ENCODE measurements at places on chromosomes 5 and 9. TPM values are rescaled to one million over a fixed set of nuclear protein-coding genes. Genes with fewer than 3 reads are reported as not detected.

Gene OCLN
- total RNA-seq = 9.0 TPM

Gene MOB3B
- total RNA-seq = 11.9 TPM

Gene F12
- total RNA-seq = 15.9 TPM

Gene SPINK4
- total RNA-seq = not detected

Gene WNT8A
- total RNA-seq = not detected

Gene ADRA1B
- 23.0 TPM for total RNA-seq

Gene TAS2R1
- not detected for total RNA-seq

Gene NCBP1
- 22.5 TPM for total RNA-seq

Gene IL7R
- 0.30 TPM for total RNA-seq

Gene GRXCR2
- not detected for total RNA-seq

Gene CCL27
- 0.33 TPM for total RNA-seq

Gene TGFBI
- 1,737 TPM for total RNA-seq

Gene PGM5
- not detected for total RNA-seq

Gene PDE6A
- 0.22 TPM for total RNA-seq

Gene FAM221B
- total RNA-seq = not detected

Gene PCDHGC3
- total RNA-seq = 5.4 TPM

Gene SLC1A3
- 0.05 TPM for total RNA-seq

Gene ARSB
- 8.3 TPM for total RNA-seq

Gene PCDHAC1
- total RNA-seq = 1.9 TPM

Gene COL15A1
- total RNA-seq = 0.57 TPM

Gene MEGF10
- total RNA-seq = not detected

Gene DPH7
- total RNA-seq = 27.7 TPM

Gene TMEM174
- total RNA-seq = not detected
